Stomach (tissue), 19 donors: ENCODE measurements at places on chromosomes 6 and 20. TPM values are rescaled to one million over a fixed set of nuclear protein-coding genes. Genes with fewer than 3 reads are reported as not detected.

Gene KCNG1
- total RNA-seq: not detected

Gene TFEB
- total RNA-seq: 6.4 TPM

DNA sequence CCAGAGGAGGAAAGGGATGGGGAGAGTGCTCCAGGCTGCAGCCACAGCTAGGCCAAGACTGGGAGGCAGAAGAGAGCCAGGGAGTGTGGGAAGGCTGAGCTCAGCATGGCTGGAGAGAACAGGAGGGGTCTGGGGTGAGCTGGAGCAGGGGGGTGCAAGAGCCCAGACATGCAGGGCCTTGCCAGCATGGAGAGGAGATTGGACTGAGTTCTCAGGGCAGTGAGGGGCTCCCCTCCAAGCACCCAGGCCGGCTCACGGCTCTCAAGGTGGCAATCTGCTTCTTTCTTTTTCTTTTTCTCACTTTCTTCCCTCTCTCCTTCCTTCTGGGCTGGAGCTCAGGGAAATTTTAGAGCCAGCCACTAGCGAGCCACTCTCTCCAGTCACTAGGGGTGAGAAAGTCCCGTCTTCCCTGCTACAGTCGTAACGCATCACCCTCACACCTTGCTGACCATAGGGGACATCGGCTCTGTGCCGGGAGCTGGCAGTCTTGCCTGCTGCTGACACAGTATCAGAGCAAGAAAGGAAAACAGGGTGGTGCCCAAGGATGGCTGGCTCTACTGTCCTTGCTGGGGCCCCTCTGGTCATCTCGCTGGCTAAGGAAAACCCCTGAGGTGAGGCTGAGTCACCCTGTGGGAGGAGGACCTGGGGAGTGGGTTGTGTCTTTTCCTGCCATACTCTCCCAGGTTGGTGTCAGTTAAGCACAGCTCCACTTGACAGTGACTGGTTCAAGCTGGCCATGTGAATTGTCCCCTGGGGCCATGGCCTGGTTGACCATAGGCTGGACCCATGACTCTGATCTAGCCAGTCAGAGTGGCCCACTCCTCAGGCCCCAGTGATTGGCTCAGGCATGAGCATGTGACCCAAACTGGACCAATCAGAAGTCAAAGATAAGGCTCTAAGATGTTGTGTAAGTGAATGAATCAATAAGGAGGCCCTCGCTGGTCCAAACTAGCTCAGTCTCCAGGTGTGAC lies 135.1 kb upstream of the PMEPA1 start:
- H3K4me3 ChIP-seq: no peak overlapping the region
- H3K27me3 ChIP-seq: no peaks in the 10 kb centered on the region
- no peak overlapping the region for H3K27ac ChIP-seq
- H3K36me3 ChIP-seq: no peaks in the 10 kb centered on the region
- no peak for DNase-seq

- H3K27ac ChIP-seq: no peak overlapping the region
- H3K4me1 ChIP-seq: peaks cover 73% of the 10 kb centered on the region
- H3K36me3 ChIP-seq: no peaks in the 10 kb centered on the region
- no peak overlapping the region for H3K4me3 ChIP-seq
Measured at GRCh38 chr6:79071547-79071946, 6.5 kb downstream of the PHIP start.

GRCh38 chr6:112594886-112595594 lies 247.9 kb downstream of the RFPL4B start:
- no peaks in the 10 kb centered on the region for H3K4me1 ChIP-seq
- H3K27me3 ChIP-seq: no peaks in the 10 kb centered on the region
- no peak for DNase-seq
- H3K27ac ChIP-seq: no peak overlapping the region
- no peak overlapping the region for H3K4me3 ChIP-seq

DNA sequence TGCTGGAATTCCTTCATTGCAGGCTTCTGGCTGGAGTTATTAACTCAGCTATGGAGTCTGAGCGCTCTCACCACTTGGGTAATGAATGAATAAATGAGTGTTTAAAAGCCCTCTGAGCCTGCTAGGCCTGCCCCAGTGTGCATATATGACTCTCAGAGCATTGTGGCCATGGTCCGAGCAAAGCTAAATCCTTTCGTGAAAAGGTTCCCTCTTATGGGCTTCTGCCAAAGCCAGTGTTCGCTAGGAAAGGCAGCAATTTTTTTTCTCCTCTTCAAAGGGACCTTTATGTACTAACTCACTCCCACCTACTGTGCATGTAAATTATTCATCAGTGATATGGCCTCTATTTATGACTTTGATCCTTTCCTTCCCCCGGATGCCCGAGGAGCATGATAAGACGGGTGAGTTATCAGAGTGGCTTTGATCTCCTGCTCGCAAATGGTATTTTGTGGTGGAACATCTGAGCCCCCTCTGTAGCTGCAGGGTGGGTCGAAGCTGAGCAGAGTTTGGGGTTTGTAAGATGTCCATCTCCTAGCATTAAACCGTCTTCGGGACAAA lies 88.6 kb downstream of the LINC00237 start:
- no peak for DNase-seq
- H3K36me3 ChIP-seq: no peaks in the 10 kb centered on the region
- H3K4me1 ChIP-seq: peaks cover 7% of the 10 kb centered on the region
- no peak overlapping the region for H3K27ac ChIP-seq
- no peak overlapping the region for H3K4me3 ChIP-seq

- DNase-seq: no peak
- no peaks in the 10 kb centered on the region for H3K4me1 ChIP-seq
- no peak overlapping the region for H3K27ac ChIP-seq
- H3K27me3 ChIP-seq: no peaks in the 10 kb centered on the region
Measured at GRCh38 chr6:28425944-28426541, 17.2 kb downstream of the ZSCAN23 start.
